Esophagus mucosa (tissue), 1 donor: ENCODE measurements at places on chromosomes 11 and 22. TPM values are rescaled to one million over a fixed set of nuclear protein-coding genes. Genes with fewer than 3 reads are reported as not detected.

OR5P2 gene
- total RNA-seq = not detected

- ATAC-seq = no peak
Measured at GRCh38 chr11:36460220-36460619, 49.9 kb downstream of the TRAF6 start.

- ATAC-seq = no peak
Measured at GRCh38 chr22:37865510-37865909, 16.3 kb downstream of the EIF3L start.

- ATAC-seq = no peak
Measured at GRCh38 chr22:20508815-20509271, 1.4 kb downstream of the MED15 start.

DNA sequence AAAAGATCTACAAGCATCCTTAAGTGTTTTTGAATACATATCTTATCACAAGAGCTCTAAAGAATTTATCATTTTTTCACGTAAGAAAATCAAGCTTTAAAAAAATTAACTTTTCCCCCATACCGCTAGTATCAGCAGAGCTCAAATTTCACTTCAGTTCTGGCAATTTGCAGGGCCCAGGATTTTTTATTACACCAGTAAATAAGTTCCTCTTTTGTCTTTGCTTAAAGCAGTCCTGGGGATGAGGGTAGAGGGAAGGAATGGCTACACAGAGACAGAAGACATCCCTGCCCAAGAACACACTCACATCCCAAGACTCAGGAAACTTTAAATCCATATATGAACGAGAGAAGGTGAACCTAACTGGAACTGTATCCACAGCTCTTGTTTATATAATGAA, 22.6 kb upstream of the SORL1 start:
- no peak for ATAC-seq

- ATAC-seq = no peak
Measured at GRCh38 chr11:17395978-17396377, 7.5 kb upstream of the KCNJ11 start.

- no peak for ATAC-seq
Measured at GRCh38 chr11:63595296-63595695, 18.9 kb downstream of the PLAAT3 start.

GRCh38 chr11:15379483-15379882, 264.8 kb downstream of the INSC start:
- ATAC-seq = no peak

DNA sequence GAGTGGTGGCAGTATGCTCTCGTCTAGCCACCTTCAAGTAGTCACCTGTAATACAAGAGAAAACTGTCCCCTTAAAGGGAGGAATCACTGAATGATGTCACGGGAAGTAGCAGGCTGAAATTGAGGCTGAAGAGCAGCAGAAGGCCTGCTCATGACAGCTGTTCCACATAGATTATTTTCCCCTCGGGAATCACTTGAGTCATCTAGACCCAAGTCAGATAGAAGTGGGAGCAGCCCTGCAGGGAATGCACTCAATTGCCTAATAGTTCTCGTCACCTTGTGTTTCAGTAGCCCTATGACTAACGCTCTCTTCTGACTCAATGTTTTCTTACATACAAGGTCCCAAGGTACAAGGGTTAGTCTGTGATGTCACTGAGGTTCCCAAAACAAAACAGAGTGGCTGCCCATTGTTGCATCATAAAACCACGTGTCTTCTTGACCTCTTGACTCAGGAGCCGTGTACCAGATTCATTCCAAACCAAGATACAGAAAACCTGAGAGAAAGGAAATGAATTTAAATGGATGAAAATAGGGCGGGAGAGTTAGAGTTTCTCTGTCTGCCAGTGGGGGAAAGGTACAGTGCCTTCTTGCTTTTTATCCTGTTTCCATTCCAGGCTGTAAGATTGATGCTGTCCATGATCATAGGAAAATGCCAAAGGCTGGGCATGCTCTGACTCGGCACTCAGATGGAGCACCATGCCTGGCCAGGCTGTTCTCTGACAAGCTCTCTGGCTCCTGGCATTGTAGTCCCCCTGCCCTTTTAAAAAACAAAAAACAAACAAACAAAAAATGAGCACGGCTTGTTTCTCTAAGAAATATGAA, 21.6 kb upstream of the C11orf96 start:
- ATAC-seq = peak; percentile 99
